ENCODE measurements at places on chromosomes 7 and 10.

DNA sequence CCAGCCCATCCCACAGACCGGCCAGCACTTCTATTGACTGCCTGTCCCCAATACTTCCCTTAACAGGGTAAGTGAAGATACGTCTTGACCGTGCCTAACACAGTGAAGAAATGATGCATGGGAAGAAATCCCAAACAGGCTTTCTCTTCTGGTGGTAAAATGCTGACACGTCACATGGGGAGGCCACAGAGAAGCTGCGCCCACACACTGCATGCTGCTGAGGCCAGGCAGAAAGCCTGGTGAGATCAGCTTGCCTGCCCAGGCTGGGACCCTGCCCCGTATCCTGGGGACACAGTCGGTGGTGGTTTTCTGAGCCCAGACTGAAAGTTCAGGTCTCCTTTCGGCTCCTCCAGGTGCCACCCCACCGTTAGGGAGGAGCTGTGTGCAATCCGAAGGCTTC lies 356.3 kb upstream of the MGMT start:
- DNase-seq = no peak

DNA sequence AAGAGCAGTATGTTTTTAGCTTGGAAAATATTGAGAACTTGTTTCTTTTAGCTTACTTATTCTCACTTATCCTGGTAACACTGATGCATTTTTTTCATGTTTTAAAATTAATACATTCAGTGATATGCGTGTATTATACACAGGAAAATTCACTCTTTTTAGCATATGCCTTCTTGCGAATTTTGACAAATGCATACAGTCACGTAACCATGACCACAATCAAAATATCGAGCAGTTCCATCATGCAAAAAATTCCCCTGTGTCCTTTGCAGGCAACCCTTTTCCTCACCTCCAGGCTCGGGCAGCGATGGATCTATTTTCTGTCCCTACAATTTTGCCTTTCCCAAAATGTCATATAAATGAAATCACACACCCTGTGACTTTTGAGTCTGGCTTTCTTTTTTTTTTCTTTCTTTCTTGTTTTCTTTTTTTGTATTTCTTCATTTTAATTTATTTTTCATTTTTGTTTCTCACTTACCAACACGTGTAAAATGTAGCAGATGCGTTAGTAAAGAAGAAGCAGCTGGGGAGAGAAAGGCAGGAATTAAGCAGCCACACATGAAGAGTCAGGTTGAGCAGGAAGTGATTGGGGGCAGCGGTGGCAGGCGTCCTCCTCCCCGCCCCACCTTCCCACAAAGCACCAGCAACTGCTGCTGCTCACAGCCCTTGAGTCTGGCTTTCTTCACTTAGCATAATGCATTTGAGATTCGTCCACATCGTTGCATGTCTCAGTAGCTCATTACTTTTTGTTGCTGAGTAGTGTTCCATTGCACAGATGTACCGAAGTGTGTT lies 29.9 kb downstream of the ADRB1 start:
- DNase-seq = peak; percentile 76

DNA sequence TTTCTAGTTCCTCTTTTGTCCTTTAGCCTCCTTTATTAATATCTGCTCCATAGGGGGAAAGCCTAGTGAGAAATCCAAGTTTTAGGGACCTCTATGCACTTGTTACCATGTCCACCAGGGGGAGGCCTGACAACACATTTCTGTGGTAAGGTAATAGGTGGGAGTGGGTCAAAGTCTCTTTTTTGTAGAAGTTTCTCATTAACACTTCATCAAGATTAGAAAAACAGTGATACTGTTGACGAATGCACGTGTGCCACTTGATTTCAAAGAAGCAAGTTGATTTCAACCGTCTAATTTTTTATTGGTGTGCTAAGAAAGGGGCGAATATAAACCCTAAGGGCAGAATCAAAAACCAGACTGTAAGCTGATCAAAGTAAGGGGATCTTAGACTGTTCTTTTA lies 30.6 kb downstream of the CISD1 start:
- DNase-seq = peak; percentile 80

GRCh38 chr10:69633673-69634635 lies 3.9 kb downstream of the FAM241B start:
- DNase-seq = no peak

DNA sequence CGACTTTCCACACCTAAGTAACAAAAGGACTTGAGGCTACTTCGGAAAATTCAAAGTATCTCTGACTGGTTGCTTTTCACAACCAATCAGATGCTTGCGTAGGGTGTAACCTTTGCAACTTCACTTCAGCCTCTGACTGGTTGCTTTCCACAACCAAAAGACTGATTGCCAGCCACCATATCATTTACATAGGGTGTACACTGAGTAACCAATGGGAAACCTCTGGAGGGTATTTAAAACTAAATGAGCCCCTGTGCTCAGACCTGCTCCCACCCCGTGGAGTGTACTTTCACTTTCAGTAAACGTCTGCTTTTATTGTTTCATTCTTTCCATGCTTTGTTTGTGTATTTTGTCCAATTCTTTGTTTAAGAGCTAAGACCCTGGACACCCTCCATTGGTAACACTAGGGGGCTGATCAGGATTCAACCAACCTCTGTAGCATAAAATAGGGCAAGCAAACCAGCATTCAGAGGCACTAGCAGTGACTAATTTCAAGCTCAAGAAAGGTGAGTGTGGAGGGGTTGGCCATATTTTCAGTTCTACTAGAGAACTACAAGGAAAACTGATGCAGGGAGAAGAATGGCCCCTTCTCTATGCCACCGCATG lies 390.8 kb downstream of the POM121L12 start:
- no peak for DNase-seq

DNA sequence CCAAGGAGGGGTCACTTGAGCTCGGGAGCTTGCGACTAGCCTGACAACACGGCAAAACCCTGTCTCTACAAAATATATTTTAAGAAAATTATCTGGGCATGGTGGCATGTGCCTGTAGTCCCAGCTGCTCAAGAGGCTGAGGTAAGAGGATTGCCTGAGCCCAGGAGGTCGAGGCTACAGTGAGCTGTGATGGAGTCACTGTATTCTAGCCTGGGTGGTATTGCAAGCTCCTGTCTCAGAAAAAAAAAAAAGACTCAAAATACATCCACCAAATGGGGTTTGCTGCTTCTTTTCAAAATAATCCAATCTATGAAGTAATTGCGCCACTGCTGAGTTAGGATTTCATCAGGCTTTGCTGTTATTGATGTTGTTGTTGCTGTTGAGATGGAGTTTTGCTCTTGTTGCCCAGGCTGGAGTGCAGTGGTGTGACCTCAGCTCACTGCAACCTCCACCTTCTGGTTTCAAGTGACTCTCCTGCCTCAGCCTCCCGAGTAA lies 11.1 kb upstream of the VIM start:
- DNase-seq = no peak

DNA sequence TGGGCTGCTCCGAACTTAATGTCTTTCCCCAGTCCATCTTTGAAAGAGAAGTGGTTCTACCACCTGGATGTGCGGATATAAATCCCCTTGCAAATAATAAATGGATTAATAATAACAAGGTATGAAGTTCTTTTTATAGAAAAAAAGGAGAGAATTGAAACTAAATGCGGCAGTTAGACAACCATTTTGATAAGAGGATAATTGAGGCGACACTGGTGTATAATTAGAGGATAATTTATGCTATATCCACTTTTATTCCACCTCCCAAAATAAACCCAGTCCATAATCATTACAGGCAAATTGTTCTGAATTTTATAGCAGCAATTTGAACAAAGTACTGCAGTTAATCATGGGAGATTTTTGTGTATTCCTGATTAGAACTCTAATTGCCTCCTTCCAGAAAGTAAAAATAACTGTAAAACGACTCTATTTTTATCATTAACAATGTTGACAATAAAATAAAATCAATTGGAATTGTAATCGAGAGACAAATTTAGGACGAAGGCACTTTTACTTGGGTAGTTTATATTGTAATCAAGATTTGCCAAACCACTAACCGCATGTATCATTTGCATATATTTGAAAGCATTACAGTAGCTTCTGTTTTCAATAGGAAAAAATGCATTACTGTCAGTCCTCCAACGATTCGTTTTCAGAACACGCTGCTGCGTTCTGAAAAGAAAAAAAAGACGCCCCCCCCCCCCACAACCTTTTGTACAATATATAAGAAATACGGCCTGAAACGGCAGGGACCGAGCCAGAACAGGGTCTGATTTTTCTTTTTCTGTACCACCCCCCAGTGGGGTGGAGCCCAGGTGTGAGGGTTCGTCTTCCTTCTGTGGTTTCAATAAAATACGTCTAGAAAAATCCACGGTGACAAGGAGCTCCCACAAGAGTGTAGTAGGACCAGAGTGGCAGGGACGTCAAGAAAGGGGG lies 838 bp upstream of the DLX6 start:
- no peak for DNase-seq

DNA sequence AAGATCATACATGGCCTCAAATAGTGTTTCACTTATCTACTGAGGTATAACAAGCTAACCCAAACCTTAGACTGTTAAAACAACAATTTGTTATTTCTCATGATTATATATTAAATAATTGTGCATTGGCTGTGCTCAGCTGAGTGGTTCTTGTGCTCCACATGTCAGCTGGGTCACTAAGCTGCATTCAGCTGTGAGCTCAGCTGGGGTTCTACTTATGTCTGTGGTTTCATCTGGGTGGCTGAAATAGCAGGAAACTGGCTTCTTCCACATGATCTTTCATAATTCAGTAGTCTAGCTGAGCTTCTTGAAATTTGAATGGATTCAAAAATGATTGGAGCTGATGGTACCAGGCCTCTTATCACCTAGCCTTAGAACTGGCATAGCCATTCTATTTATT lies 181.8 kb upstream of the CSTF2T start:
- DNase-seq = no peak

DNA sequence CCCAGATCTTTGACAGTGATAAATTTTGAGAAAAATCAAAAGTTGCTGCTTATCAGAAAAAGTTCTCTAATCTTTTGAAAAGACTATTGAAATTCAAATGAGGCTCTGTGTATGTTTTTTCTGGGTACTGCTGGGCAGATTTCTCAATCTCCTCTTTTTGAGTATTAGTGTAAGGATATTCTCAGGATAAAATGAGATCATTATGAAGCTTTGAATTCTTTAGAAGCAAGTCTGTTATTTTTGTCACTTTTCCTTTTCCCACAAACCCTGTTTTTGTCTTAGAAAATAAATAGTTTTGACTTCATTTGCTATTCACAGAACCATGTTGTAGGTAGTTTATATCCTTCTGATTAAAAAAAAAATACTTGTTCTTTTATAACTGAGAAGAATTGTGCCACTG lies 7.9 kb downstream of the STAM start:
- no peak for DNase-seq

- DNase-seq = no peak
Observed at GRCh38 chr10:77478962-77479359, 158.6 kb downstream of the KCNMA1 start.

DNA sequence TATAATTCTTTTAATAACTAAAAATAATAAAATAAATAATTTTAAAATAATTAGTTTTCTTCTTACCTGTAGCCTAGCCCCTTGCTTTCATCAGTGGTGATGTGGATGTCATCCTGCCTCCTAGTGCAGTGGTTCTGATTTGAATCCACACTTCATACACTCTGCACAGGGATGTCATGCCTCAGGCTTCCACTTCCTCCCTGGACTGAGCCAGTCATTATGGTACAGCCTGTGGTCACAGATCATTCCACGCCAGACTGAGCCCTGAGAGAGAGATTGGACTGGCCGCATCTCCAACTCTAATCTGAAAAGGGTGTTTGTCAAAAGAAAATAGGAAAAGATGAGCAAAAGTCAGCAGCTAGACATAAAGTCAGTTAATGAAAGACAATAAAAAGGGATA lies 436.2 kb upstream of the IGFBP3 start:
- DNase-seq = no peak

DNA sequence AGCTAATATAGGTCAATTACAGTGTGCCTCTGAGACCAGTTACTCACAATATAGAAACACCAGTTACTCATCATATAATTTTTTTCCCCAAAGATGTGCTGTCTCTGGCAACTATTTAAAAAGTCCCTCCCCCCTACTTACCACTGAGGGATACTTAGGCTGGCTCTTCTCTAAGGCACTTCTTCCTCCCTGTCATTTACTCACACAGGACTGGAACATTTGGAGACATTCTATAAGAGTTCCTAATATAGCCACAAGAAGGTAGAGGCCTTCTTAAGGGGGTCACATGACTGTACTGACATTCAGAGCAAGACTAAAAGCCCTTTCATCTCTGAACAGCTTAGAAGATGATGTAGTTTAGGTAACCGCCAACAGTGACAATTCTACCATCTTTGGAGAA lies 44.4 kb upstream of the SLIT1 start:
- DNase-seq = no peak

DNA sequence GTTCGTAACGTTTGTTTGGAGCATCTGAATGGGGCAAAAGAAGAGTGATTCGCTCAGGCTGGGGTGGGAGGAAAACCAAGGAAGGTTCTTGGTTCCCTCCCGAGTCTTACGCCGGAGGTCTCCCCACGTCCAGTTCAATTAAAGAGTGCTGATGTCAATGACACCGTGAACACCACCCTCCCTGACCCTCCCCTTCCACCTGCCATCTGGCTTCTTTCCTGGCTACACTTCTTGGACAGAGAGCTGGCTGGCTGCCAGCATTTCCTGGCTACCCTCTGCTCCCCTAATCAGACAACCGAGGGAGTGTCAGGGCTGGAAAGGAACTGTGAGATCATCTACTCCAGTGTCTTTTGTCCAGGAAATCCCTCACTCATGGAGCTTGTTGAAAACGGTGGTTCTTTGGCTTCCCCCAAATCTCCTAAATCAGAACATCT lies 24.1 kb upstream of the FFAR4 start:
- DNase-seq = no peak

GRCh38 chr7:132988117-132988516 lies 93.8 kb downstream of the CHCHD3 start:
- DNase-seq = no peak

DNA sequence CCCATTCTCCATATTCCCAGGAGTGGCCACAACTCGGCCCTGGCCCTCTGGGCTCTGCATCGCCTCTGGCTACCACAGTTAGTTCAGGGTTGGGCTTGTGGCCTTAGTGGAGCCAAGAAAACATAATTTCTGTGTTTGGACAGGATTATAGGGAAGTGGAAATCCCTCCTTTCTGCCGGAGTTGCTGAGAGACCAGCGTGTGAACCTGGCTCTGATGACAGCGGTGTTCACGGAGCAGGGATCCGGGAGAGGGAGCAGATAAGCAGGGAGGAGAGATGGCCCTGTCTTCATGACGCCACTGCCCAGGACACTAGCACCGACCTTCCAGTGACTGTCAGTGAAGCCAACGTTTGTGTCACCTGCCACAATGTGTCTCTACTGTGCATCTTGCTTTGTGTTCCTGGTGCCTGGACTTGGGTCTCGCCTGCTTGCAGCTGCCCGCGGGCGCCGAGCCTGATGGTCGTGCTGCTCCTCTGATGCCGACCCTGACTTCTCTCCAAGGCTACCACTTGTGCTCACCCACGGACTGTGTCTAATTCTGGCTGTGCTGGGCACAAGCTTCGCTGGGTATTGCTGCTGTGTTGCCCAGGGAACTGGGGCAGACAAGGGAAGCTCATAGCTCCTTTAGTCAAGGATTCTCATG lies 67.0 kb upstream of the VIPR2 start:
- DNase-seq = no peak

DNA sequence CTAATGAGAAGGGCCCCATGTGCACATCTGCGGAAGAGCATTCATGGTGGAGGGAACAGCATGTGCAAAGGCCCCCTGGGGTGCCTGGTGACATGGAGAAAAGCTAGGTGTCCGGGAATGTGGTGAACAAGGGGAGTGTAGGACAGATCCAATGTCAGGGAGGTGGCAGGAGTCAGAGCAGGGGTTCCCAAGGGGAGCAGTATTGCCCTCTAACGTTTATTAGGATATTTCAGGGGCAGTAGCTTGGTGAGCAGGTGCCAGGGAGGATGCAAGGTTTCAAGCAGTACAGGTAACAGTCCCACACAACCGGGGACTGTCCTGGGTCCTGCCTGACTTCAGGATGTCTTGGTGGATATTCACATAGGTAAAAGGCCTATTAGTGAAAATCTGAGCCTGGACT lies 209.6 kb downstream of the EMX2 start:
- DNase-seq = no peak
